ENCODE measurements at places on chromosomes 3 and 15.

GRCh38 chr3:126682009-126682408 lies 22.0 kb upstream of the CHCHD6 start:
- no peak for DNase-seq

DNA sequence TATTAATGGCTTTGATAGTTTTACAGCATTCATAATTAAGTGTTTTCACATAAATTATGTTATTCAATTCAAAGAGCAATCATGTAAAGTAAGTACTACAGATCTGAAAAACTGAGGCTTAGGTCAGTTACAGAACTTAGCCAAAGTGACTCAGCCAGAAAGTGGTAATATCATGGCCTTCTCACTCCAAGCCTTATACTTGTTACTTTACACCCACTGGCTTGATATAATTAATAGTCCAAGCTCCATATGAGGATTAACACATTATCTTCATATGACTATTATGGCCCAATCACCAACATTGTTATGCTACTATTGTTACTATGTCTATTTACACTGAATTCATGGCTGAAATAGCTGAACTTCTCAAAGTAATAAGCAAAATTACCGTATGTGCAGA lies 50.7 kb downstream of the TIGIT start:
- no peak for DNase-seq

- no peak for DNase-seq
Observed at GRCh38 chr3:160796813-160797164, 40.8 kb downstream of the PPM1L start.

DNA sequence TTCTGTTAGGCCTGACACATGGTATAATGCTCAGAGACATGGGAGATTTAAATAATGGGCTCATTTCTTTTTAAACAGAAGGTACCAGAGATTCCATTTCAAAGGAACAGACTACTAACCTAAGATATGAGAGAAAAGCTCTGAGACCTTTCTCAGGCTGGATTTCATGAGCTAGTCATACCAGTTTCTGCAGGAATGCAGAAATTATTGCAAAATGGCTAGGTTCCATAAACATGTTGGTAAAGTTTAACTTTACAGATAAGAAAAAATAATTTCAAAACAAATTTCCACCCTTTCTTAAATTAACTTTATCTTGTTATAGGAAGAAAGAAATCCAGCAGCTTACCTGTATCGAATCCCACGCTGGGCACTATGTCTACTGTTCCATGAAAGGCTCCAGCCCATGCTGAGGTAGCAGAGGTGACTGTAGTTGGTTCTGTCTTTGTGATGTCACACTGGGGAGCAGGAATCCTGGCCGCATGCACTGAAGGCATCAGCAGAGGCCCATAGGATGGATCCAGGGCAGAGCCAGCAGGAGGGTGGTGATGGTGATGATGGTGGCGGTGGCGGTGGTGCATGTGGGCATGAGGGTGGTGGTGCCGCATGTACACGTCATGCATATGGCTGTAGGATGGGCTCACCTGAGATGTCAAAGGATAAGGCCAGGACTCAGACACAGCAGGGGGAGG lies 22.6 kb downstream of the VGLL3 start:
- no peak for DNase-seq

DNA sequence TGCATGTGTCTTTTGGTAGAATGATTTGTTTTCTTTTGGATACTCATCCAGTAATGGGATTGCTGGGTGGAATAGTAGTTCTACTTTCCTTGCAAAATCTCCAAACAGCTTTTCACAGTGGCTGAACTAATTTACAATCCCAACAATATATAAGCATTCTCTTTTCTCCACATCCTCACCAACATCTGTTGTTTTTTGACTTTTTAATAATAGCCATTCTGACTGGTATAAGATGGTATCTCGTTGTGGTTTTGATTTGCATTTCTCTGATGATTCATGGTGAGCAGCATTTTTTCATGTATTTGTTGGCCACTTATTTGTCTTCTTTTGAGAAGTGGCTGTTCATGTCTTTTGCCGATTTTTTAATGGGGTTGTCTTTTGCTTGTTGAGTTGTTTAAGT lies 55.8 kb downstream of the ST8SIA2 start:
- no peak for DNase-seq

- no peak for DNase-seq
Observed at GRCh38 chr3:162538491-162538890, 1041.9 kb downstream of the OTOL1 start.

- DNase-seq, result no peak
Observed at GRCh38 chr15:48029642-48030041, 91.1 kb upstream of the SLC24A5 start.

All from cortex of kidney (tissue), 1 donor.